ENCODE measurements at places on chromosomes 4 and X.

GRCh38 chrX:13900351-13900750, 83.5 kb upstream of the GPM6B start:
- DNase-seq = no peak

DNA sequence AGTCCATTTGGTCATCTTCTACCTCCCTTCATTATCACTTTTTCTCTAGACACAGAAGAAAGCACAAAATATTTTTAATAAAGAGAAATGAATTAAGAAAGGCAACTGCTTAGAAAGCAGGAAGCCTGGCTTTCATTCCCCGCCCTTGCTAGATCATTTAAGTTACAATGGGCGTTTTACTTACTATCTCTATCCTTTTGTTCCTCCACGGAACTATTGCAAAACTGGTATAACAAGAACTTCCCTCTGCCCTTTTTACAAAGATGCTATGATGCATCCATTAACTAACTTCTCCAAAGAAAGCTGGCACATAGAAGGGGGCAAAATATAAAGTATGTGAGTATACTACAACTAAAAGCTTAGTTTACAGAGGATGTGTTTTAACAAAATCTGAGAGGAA, 434.5 kb upstream of the FTHL17 start:
- DNase-seq = no peak

GRCh38 chrX:112012360-112012759, 70.2 kb downstream of the TRPC5 start:
- no peak for DNase-seq

DNA sequence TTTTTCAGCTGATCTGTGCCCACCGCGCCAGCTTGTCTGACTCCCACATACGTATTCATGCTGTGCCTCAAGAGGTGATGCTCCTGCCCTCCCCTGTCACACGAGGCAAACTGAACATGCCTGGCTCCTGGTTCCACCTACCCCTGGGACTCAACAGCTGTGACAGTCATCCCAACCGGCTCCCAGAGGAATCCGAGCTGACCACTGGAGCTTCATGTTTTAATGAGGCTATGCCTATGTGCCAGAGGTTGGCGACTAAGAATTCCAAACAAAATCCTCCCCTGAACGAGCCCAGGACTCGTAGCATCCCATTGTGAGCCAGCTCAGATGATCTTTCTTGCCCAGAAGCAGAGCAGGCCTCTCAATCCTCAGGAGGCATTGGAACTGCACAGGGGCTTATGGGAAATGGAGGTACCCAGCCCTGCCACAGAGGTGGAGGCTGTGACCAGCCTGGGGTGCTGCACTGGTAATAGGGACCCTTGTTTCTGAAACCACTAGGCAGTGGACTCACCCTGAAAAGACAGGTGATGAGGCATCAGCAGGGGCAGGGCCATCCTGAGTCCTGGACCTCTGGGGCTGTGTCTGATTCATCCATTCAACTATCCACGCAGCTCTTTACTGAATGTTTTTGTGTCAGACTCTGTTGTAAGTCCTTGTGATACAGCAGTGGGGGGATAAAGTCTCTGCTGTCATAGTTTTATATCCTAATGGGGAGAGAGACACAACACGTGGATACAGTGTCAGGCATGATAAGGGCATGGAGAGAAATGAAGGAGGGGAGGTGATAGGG, 325.0 kb downstream of the EVC2 start:
- no peak for DNase-seq

- no peak for DNase-seq
Observed at GRCh38 chrX:148755111-148755510, 254.7 kb downstream of the AFF2 start.

DNA sequence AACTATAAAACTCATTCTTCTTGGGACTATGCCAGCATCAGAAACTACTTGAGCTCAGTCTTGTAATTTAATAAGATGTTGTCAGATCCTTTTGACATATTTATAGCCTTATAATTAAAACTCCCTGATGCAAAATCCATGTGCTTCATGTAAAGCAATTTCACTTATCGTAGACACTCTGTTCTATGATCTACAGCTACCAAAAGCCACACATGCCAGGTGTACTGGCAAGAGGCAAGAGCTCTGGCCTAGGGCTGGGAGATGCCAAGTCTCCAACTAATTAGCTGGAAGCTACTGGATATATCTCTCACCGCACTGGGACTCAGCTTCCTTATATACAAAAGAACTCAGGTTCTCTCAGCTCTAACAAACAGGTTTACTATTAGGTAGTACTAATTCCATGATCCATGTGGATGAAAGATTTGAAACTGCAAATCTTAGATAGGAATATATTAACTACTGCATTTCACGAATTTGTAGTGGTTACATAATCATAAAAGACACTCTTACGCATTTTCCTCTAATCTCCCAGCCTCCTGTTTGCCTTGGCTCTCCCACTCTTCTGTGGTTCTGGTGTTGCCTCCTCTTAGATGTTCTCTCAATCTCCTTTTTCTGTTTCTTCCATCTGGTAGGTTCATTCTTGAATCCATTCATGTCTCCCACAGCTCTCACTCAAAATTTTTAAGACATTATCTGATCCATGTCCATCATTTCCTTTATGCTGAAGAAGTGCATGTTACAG, 103.0 kb downstream of the HHIP start:
- DNase-seq = no peak

GRCh38 chr4:118883861-118884260, 4.8 kb upstream of the SYNPO2 start:
- DNase-seq = no peak

- DNase-seq = no peak
Observed at GRCh38 chr4:19009881-19010280, 988.3 kb upstream of the LCORL start.

- no peak for DNase-seq
Observed at GRCh38 chr4:38489011-38489861, 174.8 kb upstream of the KLF3 start.

DNA sequence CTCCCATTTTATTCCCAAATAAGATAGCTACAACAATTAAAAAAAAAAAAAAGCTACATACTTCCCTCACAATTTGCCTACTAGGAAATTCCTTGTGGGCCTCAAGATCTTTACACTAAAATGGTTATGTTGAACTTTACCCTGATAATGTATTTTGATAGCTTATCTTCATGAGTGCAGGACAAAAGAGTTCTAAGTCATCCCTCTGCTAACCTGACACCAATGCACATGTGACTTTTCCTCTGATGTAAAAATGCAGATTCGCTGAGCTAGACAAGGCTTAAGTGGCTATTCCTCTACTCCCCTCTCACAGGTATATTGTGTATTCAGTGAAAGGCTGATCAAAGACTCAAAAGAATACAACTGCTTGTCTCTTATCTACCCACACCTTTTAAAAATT, 22.5 kb downstream of the ELF2 start:
- no peak for DNase-seq

DNA sequence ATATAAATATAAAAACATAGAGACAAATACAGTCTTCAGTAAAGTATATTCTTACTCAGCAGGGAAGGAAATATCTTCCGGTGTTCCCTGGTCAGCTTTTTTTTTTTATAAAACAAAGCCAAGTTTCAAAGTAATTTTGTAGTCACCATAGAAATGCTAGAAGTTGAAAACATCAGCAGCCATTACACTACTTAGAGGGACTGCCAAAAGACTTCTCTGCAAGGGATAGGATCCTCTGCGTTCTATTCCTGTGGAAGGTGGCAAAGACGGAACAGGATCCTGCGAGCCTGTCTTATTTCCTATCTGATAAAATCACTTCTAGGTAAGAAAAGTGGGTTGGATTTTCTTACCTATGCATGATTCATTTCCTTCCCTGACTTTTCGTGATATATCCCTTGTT, 19.4 kb downstream of the CLDN22 start:
- DNase-seq = no peak

DNA sequence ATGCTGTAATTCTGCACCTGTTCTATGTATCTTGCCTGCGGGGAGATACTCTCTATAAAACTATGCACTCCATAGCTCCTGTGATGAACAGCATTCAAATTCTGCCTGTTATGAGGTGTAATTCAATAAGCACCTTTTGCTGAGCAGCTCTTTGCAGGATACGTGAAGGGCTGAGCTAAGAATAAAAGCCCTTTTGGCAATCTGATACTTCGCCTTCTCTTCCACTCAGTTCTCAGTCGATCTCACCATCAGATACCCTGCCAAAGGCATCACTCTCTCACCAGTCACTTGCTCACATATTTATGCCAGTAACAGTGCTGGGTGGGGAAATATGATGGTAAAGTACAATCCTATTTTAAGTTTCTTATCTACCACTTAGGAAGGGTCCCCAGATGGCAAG, 67.2 kb downstream of the RPS3A start:
- no peak for DNase-seq

DNA sequence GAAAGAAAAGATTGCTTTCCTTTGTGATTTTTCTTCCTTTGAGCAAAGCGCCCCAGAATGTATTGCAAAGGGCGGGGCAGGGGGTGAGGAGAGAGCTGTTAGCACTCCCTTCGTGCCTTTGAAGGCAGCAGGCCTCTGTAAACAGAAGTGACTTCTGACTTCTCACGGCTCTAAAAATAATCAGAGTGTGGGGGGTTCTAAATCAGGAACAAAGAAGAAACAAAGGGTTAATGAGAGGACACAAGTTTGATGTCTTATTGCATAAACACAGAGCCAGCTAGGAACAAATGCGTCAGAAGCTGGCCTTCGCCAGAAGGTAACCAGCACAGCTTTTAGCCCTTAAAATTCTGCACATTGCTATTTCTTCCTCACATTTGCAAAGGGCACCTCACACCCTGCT, 626.2 kb downstream of the MID1IP1 start:
- DNase-seq = no peak

GRCh38 chrX:154308108-154308946, 12.7 kb downstream of the TKTL1 start:
- DNase-seq = peak; percentile 82

DNA sequence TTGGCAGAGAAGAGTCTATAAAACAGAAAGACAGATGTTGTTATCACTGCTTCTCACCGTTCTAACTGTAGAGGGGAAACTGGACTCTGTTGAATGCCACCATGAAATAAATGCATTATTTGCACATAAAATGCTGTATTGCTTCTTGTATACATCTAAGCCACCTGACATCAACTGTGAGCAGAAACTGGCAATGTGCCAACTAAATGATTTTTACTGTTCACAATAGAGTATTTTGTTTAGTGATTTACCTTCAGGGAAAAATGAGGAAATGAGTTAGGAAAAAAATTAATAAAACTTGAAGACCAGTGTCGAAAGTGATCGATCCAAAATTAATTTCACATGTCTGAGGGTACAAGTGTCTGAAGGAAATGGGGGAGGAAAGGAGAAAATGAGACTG, 65.9 kb upstream of the TNIP3 start:
- no peak for DNase-seq

DNA sequence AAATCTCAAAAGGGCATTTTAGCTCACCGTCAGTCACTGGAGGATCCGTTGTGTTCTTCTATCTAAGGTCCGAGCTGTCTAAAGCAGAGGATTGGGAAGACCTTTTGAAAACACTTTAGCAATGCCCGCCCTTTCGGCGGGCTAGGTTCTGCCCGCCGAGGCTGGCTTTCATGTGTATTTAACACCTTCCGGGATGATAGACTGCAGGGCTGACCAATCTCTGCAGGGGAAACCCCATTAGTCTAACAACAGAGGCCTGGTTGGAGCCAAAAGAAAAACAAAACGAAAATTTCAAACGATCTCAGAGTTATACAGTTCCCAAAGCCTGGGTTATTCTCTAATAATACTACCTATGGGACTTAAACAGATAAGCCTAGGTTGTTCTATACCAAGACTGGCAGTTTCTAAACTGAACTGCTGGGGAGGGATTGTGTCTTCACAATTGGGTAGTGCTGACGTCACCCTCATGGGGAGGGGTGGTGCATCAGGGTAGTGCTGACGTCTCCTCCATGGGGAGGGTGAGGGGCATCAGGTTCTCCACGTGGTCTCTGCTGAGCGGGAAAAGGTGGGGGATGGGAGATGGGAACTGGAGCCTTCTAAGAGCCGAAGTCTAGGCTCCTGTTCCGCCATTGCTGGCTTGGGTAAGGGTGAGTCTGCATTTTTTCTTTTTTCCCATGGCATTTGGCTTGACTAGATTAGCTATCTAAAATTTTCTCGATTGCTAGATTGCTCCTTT, 14.8 kb upstream of the CUL4B start:
- DNase-seq = no peak

DNA sequence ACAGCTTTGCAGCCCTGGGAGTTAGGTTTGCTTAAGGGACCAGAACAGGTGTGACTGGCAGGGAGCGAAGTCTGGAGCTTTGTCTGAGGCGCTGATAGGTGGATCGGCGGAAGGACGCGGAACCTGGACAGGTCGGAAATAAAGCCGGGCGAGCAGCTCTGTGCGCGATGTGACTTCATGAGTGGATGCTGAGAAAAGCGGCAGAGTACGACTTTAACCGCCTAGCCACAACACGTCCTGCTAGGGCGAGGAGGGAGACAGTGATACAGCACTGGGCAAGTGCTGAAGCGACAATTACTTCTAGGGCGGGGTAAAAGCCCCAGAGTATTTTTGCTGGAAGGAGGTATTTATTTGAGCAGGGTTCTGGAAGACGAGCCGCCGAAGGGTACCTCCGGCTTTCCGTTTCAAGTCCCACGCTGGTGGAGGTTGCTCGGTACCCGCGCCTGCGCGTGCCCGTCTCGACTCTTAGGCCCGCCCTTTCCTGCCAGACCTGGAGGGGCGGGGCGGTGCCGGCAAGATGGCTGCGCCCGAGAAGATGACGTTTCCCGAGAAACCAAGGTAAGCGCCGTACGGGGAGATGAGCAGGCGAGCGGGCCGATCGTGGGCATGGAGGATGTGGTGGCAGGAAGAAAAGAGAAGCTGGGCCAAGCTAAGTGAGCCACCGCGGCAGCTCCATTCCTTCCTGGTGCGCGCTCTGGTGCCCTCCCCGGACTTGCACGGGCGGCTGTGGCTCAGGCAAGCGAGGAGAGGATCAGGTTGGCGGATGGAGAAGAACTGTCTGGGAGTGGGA, at the start of gene ZRSR2:
ZRSR2 (plus strand) TSS at position 506 of the 790 bp plus-strand sequence; CDS start at position 518, 12 bp downstream.
- peak; percentile 91 for DNase-seq

- DNase-seq = no peak
Observed at GRCh38 chr4:52822583-52822971, 39.5 kb upstream of the RASL11B start.

GRCh38 chrX:70453024-70453618, 8.5 kb downstream of the DLG3 start:
- DNase-seq = no peak

GRCh38 chr4:119894650-119895208, 171.9 kb downstream of the MAD2L1 start:
- DNase-seq = no peak

DNA sequence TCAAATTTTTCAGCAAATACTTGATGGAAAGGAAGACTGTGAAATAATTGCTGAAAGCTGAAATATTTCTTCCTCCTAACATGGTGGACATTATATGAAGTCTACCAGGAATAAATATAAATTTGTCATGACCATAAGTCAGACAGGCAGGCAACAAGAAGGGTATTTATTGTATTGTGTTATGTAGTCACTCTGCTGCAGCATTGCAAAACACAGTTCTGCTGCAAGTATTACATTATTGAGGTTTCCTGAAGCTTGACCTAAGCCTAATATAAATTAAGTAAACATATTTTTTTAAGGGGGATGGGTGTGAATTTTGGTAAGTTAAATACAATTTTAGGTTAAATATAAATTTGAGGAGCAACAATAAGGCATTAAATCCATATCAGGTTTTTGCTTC, 60.2 kb upstream of the MAOA start:
- no peak for DNase-seq

GRCh38 chr4:105996845-105997244, 101.6 kb downstream of the NPNT start:
- DNase-seq = no peak

All from stimulated activated CD4-positive, alpha-beta T cell treated with anti-CD3 and anti-CD28 coated beads, Interleukin-15, amount 100 ng/mL, for 48 hours (primary cell).